ENCODE measurements at places on chromosomes 11 and 22. TPM values are rescaled to one million over a fixed set of nuclear protein-coding genes. Genes with fewer than 3 reads are reported as not detected.

Gene IGLL5
- 233 TPM for polyA plus RNA-seq

Gene DGCR6
- polyA plus RNA-seq: 1.9 TPM

Gene DMC1
- not detected for polyA plus RNA-seq

Gene LRRC74B
- not detected for polyA plus RNA-seq

DNA sequence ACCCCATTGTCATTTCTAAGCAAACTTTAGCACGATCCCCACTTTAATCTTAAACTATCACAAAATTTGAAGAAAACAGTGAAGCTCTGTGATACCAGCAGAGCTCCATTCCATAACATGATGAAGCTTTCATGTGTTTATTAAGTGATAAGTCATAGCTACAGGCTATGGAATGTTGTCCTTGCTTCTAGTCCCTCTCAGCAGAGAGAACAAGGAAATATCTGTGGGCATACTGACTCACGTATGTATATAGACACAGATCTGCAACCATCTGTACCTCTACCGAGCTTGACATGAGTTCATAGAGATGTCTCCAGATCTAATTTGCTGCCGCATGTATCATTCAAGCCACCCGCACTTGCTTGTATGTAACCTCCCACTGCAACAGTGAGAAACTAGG, 588.9 kb downstream of the ETS1 start:
- peaks cover 26% of the 10 kb centered on the region for H3K27me3 ChIP-seq
- H3K36me3 ChIP-seq: no peaks in the 10 kb centered on the region
- no peaks in the 10 kb centered on the region for H3K4me1 ChIP-seq
- no peak for DNase-seq
- H3K27ac ChIP-seq: no peak overlapping the region

Gene TCN1
- not detected for polyA plus RNA-seq

Gene APOBEC3F
- polyA plus RNA-seq: 32.5 TPM

Gene CCDC15
- polyA plus RNA-seq: not detected

DNA sequence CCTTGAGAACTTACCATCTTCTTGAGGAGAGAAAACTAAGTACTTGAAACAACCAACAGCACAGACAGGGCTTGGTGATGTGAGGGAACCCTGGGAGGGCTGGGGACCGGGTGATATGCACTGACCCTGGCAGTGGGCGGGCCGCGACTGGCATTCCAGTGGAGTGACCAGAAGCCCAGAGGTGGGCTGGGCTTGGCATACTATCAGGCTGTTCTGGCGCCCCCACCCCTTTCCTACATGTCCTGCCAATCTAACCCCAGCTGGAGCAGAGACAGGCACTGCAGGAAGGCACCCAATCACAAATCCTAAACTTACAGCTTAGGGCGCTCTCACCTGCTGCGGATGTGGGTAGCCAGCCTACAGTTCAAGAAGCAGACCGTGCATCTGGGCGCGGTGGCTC, 54.0 kb upstream of the GCAT start:
- no peak overlapping the region for H3K4me3 ChIP-seq
- no peak overlapping the region for H3K27ac ChIP-seq
- no peak for DNase-seq
- H3K36me3 ChIP-seq: no peaks in the 10 kb centered on the region
- peaks cover under 1% of the 10 kb centered on the region for H3K4me1 ChIP-seq

GRCh38 chr11:3939211-3939610, 83.7 kb downstream of the STIM1 start:
- no peak overlapping the region for H3K27ac ChIP-seq
- peaks cover 68% of the 10 kb centered on the region for H3K4me1 ChIP-seq
- H3K36me3 ChIP-seq: no peaks in the 10 kb centered on the region
- H3K4me3 ChIP-seq: no peak overlapping the region
- H3K27me3 ChIP-seq: no peaks in the 10 kb centered on the region

DNA sequence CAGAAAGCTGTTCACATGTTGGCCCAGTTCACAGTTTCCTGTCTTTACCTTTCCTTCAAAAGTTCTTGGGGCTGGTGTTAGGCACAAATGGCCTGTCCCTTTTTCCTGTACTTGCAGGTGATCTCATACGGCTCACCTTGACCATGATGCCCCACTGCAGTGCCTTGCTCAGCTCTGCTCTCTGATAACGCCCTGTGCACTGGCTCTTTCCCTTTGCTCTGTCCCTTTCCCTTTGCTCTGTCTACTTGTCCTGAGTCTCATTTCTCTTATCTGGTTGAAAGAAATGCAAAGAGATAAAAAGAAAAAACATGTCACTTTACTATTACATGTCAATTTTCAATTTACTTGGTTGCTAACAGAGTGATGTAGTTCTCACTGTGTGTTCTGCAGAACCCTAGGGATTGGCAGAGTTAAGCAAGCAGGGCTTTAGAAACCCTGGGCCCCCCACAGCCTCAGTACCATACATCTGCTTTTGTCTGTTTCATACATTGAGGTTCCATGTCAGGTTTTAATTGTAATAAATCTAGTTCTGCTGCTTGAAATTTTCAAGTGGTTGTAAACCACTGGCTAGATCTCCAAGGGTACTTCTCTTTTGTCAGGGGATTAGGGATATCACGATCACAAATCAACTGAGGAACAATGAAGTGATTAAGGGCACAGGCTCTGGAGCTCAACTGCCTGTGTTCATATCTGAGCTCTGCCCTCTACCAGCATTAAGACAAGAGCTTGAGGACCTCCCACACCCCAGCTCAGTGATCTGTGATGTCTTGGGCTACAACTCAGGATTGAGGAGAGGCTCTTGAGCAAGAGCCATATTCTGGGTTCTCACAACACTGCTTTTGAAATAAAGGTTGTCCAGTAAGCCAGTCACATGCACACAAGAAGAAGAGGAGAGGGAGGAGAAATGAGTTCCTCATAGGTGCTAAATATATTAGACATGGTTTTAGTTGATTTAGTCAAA, 16.3 kb upstream of the SORL1 start:
- no peaks in the 10 kb centered on the region for H3K27me3 ChIP-seq
- no peak overlapping the region for H3K4me3 ChIP-seq
- peaks cover 37% of the 10 kb centered on the region for H3K4me1 ChIP-seq
- no peak for DNase-seq
- no peaks in the 10 kb centered on the region for H3K36me3 ChIP-seq

DNA sequence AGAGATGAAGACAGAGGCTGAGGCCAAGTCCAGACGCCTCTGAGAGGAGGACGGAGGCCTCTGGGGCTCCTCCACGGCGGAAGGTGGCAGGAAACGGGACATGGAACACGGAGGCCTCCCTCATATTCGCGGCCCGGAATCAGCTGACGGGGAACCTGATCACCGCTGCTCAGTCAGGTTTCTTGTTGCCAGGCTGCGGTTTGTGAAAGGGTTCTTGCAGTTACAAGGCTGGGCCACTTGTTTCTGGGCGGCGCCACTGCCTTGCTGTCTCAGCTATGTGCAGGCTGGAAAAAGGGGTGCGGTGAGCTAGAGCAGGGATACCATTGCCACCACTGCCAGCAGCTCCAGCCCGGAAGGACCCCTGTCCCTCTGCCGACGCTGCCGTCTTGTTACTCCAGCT, 10.0 kb upstream of the MMP1 start:
- H3K4me3 ChIP-seq: no peak overlapping the region
- no peaks in the 10 kb centered on the region for H3K36me3 ChIP-seq
- H3K27me3 ChIP-seq: peaks cover 18% of the 10 kb centered on the region
- DNase-seq: no peak
- H3K27ac ChIP-seq: no peak overlapping the region

DNA sequence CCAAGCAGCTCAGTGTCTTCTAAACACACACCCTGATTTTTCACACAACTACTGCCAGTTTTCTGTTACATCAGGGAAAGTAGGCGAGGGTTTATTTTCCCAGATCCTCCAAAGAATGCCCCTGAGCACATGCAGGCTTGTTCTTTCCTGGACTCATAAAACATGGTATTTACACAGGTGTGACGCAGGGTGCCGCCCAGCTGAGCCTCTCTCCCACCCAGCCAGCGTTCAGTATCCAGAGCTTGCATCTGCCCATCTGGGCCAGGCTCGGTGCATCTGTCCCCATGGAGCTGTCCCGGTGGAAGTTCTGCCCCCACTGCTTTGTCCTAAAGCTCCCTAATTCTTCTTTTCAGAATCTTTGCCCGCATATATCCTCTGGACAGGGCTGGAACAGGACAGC, 44.8 kb upstream of the ISX start:
- no peaks in the 10 kb centered on the region for H3K36me3 ChIP-seq
- peaks cover 4% of the 10 kb centered on the region for H3K4me1 ChIP-seq
- no peak overlapping the region for H3K27ac ChIP-seq
- DNase-seq: no peak
- H3K27me3 ChIP-seq: peaks cover 35% of the 10 kb centered on the region

- H3K4me3 ChIP-seq: no peak overlapping the region
- no peak overlapping the region for H3K27ac ChIP-seq
- no peaks in the 10 kb centered on the region for H3K27me3 ChIP-seq
Observed at GRCh38 chr11:105789579-105790420, 179.9 kb downstream of the GRIA4 start.

Gene PKDREJ
- polyA plus RNA-seq: 0.07 TPM

DNA sequence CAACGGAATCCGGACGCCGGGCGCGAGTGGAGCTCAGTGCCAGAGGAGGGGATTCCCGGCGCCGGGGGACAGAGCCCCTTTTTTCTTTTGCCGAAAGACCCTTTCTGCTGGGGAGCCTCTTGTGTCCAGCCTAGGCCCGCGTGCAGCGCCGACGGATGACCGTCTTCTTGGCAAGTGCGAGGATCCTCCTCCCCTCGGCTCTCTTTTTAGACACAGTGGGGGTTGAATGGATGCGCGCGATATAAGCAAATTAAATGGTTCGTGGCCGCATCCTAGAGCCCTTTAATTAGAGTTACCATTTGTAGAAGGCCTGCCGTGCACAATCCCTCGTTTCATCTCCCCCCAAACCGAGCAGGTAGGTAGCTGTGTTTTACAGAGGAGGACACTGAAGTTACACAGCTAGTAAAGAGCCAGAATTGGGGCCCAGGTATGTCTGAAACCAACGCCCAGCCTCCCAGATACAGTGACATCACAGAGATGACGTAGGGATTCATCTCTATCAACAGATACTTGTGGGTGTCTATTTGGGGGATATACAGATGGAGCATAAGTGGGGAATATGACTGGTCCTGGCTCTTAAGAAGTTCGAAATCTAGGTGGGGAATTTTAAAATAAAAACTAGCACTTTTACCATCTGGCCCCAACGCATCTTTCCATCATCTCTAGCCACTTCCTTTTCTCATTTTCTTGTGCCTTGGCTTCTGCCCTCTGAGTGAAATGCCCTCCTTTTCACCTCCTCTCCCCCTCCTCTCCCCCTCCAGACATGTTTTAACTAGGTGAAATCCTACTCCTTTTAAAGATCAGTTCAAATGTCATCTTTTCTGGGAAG, 875 bp downstream of the TCP11L1 start:
- H3K4me1 ChIP-seq: peaks cover 18% of the 10 kb centered on the region
- peak; percentile 33 for DNase-seq
- H3K27me3 ChIP-seq: peaks cover 2% of the 10 kb centered on the region

Gene OR8A1
- not detected for polyA plus RNA-seq

GRCh38 chr22:44326491-44326885, 13.7 kb upstream of the SHISAL1 start:
- no peak overlapping the region for H3K27ac ChIP-seq
- H3K27me3 ChIP-seq: peaks cover 26% of the 10 kb centered on the region
- DNase-seq: no peak
- H3K4me1 ChIP-seq: peaks cover 9% of the 10 kb centered on the region
- no peaks in the 10 kb centered on the region for H3K36me3 ChIP-seq

GRCh38 chr11:12377824-12378593, 638 bp downstream of the PARVA start:
- no peak overlapping the region for H3K4me3 ChIP-seq
- no peak for DNase-seq
- no peak overlapping the region for H3K27ac ChIP-seq
- H3K36me3 ChIP-seq: no peaks in the 10 kb centered on the region
- peaks cover 58% of the 10 kb centered on the region for H3K27me3 ChIP-seq

Gene CYP2D6
- 0.61 TPM for polyA plus RNA-seq

GRCh38 chr11:42996421-42997307, 315.1 kb upstream of the API5 start:
- no peaks in the 10 kb centered on the region for H3K27me3 ChIP-seq
- H3K4me3 ChIP-seq: no peak overlapping the region
- H3K27ac ChIP-seq: no peak overlapping the region
- no peaks in the 10 kb centered on the region for H3K4me1 ChIP-seq
- H3K36me3 ChIP-seq: no peaks in the 10 kb centered on the region

Gene RFPL2
- polyA plus RNA-seq: not detected

DNA sequence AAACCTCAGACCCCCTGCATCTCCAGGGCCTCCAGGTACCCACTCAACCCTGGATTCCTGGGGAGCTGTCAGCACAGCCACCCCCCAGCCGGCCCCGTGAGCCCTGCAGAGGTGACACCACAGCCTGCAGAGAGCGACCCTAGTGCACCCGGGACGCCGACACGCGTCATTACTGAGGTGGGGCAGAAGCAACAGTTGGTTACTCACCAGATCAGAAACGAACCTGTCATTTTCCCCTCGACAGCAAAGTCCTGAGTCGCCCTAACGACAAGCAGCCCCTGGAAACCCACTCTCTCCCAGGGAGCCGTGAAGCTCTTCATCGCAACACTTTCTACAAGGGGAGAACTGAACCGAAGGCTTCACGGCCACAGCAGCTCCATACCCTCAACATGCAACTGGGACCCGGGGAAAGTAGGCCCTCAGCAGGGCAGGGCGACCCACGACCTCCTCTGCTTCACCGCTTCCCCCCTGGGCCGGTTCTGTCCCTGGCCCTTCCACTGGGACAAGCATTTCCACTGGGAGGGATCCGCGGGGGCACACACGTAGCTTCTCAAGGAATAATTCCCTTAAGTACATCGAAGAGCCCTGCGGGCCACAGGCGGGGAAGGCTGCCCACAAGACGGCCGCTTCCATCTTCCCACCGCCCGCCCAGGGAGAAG, 1.6 kb downstream of the BRD1 start:
- H3K4me1 ChIP-seq: peaks cover 61% of the 10 kb centered on the region
- peaks cover 9% of the 10 kb centered on the region for H3K36me3 ChIP-seq
- DNase-seq: no peak
- H3K27me3 ChIP-seq: no peaks in the 10 kb centered on the region
- peak overlapping the region; percentile 91 for H3K4me3 ChIP-seq
- H3K27ac ChIP-seq: peak overlapping the region; percentile 81

DNA sequence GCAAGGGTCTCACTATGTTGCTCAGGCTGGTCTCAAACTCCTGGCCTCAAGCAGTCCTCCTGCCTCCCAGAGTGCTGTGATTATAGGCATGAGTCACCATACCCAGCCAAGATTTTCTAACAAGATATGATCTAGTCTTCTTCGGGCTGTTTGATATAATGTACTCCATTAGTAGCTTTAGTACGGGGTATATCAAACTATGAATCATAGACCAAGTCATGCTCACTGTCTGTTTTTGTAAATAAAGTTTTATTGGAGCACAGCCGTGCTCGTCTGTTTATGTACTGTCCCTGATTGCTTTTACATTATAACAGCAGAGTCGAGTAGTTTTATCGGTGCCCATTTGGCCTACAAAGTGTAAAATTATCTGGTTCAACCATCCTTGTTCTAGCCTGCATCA, 43.9 kb upstream of the GRIK4 start:
- no peak for DNase-seq
- H3K4me1 ChIP-seq: peaks cover 4% of the 10 kb centered on the region
- peaks cover 19% of the 10 kb centered on the region for H3K36me3 ChIP-seq
- no peak overlapping the region for H3K27ac ChIP-seq
- H3K4me3 ChIP-seq: no peak overlapping the region

- peaks cover 15% of the 10 kb centered on the region for H3K27me3 ChIP-seq
- H3K4me1 ChIP-seq: peaks cover 4% of the 10 kb centered on the region
- H3K27ac ChIP-seq: no peak overlapping the region
- H3K4me3 ChIP-seq: no peak overlapping the region
- DNase-seq: no peak
Observed at GRCh38 chr11:88179141-88179540, 3.9 kb upstream of the RAB38 start.

GRCh38 chr22:21068681-21069276, 23.0 kb downstream of the LRRC74B start:
- no peaks in the 10 kb centered on the region for H3K4me1 ChIP-seq
- DNase-seq: no peak
- H3K36me3 ChIP-seq: no peaks in the 10 kb centered on the region
- H3K4me3 ChIP-seq: no peak overlapping the region
